Activated CD8-positive, alpha-beta memory T cell treated with anti-CD3 and anti-CD28 coated beads, Interleukin-2, amount 10 ng/mL, durations not matched to agents 7 days and 5 days (primary cell): ENCODE measurements at places on chromosomes 16 and 17. TPM values are rescaled to one million over a fixed set of nuclear protein-coding genes. Genes with fewer than 3 reads are reported as not detected.

MYH2 gene
- not detected for total RNA-seq

GFAP gene
- not detected for total RNA-seq

SLC16A6 gene
- 10.7 TPM for total RNA-seq

NATD1 gene
- 1.9 TPM for total RNA-seq

CLEC3A gene
- total RNA-seq, result not detected

ZNF646 gene
- 31.8 TPM for total RNA-seq

OR4D1 gene
- 0.29 TPM for total RNA-seq

CIAPIN1 gene
- total RNA-seq, result 46.5 TPM

UTP4 gene
- total RNA-seq, result 82.3 TPM

HBA1 gene
- not detected for total RNA-seq

P2RX1 gene
- 0.58 TPM for total RNA-seq

CA5A gene
- not detected for total RNA-seq

SOX8 gene
- 0.12 TPM for total RNA-seq

MYCBPAP gene
- 13.9 TPM for total RNA-seq

ARMC7 gene
- 14.5 TPM for total RNA-seq

TBC1D3I gene
- total RNA-seq, result 0.45 TPM

CES3 gene
- total RNA-seq, result 2.3 TPM

CACNG1 gene
- not detected for total RNA-seq

AGRP gene
- not detected for total RNA-seq

MMP15 gene
- 0.75 TPM for total RNA-seq

KRTAP1-5 gene
- not detected for total RNA-seq

MAP2K3 gene
- 65.5 TPM for total RNA-seq

NPTX1 gene
- 9.3 TPM for total RNA-seq

TAT gene
- not detected for total RNA-seq

HSD11B2 gene
- total RNA-seq, result not detected

CA7 gene
- not detected for total RNA-seq

KRT20 gene
- not detected for total RNA-seq

CNGB1 gene
- not detected for total RNA-seq

ANKFY1 gene
- total RNA-seq, result 103 TPM

RNF43 gene
- total RNA-seq, result 0.52 TPM

TMEM88 gene
- total RNA-seq, result 0.84 TPM

PYY gene
- total RNA-seq, result not detected

TIGD7 gene
- 4.8 TPM for total RNA-seq

RCVRN gene
- total RNA-seq, result not detected

KRTAP2-1 gene
- total RNA-seq, result not detected

GAA gene
- 31.9 TPM for total RNA-seq

KRT14 gene
- total RNA-seq, result not detected

TEKT5 gene
- not detected for total RNA-seq

CCDC144A gene
- 0.56 TPM for total RNA-seq

JUP gene
- 2.3 TPM for total RNA-seq

PNMT gene
- total RNA-seq, result not detected

CLEC19A gene
- total RNA-seq, result not detected

NECAB2 gene
- total RNA-seq, result not detected

COPZ2 gene
- 5.4 TPM for total RNA-seq

ALDH3A1 gene
- not detected for total RNA-seq

ARL4D gene
- 3.2 TPM for total RNA-seq

ADAP2 gene
- total RNA-seq, result 0.89 TPM

PRR11 gene
- 65.4 TPM for total RNA-seq

FOXL1 gene
- not detected for total RNA-seq

APRT gene
- 127 TPM for total RNA-seq

RNF167 gene
- total RNA-seq, result 273 TPM

CCL14 gene
- not detected for total RNA-seq

FOXC2 gene
- not detected for total RNA-seq

SLFN12 gene
- total RNA-seq, result 22.6 TPM

PSMC3IP gene
- 24.4 TPM for total RNA-seq

PDIA2 gene
- not detected for total RNA-seq

CEP112 gene
- total RNA-seq, result 5.0 TPM

NOD2 gene
- 10.7 TPM for total RNA-seq
